ENCODE measurements at places on chromosomes 5 and 9.

DNA sequence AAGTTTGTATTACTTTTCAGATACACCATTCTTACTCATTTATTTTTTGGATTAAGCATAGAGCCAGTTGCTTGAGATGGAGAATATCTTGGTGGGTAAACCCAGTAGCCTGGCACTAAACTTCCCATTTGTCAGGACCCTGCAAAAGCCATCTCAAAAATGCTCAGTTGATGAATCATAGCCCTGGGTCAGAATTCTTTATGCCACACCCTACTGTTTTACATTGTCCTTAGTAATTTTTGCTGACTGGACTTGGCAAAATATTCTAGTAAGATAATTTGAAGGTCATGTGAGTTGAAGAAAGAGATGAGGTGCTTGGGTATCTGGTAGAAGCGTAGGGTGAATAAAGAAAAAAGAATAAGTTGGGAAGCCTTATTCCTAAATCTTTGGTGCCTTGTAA lies 50.7 kb downstream of the C7 start:
- no peak for DNase-seq

DNA sequence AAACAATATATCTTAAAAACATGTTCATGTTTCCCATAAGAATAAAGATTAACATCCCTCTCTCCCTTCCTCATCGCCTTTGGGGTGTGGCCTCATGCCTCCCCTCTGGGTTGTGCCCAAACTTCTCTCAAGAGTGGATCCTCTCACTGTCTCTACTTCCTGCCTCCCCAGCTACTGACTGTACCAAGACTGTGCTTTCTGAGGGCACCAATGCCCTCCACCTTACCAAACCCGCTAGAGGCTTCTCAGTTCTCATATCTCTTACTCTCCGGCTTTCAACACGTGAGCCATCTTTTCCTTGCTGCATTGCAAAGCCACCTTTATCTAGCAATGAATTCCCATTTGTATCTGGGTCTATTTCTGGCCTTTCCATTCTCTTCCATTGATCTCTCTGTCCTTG lies 34.4 kb upstream of the KCNIP1 start:
- DNase-seq: no peak

- DNase-seq: no peak
These were observed 56.2 kb upstream of the CKS2 start for GRCh38 chr9:89254773-89255125.

DNA sequence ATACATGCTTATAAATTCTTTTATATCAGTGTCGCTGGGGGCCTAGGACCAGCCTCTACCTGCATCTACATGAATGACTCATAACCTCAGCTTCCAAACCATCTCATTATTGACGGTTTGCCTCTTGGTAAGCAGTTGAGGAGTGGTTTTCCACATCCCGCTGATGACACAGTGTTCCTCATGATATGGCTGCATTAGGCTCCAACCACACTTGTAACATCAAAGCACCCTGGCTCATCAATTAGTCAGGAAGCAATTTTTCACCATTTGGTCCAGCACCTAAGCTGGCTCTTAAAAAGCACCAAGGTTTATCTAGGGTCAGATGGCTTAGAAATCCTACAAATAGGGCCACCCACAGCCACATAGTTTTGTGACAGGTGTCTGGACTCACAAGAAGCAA lies 402.4 kb downstream of the ARHGEF28 start:
- no peak for DNase-seq

- no peak for DNase-seq
These were observed 3.8 kb downstream of the BARHL1 start for GRCh38 chr9:132585954-132586829.

DNA sequence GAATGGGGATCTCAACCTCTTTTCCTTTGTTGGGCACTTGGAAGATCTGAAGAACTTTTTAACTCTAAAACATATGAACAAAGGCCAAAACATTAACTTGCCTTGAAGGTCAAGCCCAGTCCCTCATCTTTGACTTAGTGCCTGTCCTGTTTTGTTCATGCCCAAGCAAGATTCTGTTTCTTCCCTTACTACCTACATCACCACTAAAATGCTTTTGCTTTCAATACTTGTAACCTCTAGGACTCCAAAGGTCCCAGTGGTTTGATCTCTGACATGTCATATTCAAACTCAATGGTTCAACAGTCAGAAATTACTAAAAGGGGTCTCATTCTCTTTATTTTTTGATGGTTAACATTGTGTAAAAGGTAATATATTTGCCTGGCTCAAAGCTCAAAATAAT lies 24.0 kb downstream of the GLRX start:
- no peak for DNase-seq

DNA sequence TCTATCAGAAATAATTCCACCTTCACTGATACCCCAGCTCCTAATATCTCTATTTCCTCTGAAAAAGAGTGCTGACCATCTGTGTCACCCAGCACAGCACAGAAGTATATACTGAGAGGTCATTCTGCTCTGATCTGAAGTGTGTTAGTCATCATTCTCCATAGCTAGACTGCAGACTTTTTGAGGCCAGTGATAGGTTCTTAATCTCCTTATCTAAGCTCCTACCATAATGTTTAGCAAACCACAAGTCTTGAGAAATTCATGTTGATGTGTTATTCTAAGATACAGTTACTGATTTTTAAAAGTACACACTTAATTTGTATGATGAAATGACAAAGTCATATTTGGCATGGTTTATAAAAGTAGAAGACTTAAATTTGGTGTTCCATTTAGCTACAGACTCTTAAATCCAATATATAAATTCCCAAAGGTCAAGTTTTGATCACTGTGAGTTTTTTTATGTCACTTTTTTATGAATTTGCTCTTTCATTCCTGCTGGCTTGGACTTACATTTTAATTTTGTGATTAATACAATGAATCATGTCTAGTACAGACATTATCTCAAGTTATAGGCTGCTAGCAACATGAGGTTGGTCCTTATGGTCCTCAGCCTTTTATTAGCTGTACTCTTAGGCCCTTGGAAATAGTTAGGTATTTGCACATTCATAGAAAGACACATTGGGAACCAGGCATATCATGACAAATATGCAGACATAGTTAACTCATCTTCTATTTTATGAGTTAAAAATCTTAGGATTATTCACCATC lies 380.8 kb downstream of the EBF1 start:
- no peak for DNase-seq

DNA sequence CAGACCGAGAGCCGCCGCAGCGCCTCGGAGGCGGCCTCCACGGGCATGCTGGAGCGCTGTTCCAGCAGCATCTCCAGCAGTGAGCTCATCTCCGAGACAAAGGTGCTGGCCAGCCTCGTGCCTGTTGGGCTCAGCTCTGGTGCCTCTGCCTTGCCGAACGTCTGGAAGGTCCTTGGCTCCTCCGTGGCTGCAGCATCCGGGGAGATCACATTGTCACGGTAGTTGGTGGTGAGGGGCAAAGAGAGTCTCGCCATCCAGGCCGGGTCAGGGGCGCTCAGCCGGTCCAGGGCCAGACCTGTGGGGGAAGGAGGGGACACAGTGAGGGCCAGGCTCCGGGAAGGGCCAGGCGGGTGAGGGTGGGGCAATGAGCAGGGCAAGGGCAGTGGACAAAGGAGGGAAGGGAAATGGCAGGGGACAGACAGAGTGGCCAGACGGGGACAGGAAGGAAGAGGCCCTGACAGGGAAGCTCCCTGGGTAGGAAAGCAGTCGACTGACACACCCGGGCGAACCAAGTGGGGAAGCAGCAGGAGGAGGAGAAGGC lies 12.4 kb downstream of the PCDH12 start:
- no peak for DNase-seq

GRCh38 chr5:32072054-32072453 lies 102.1 kb downstream of the GOLPH3 start:
- no peak for DNase-seq

Data from NCI-H1048 (cell line).